ENCODE measurements at places on chromosomes 1 and 21.

DNA sequence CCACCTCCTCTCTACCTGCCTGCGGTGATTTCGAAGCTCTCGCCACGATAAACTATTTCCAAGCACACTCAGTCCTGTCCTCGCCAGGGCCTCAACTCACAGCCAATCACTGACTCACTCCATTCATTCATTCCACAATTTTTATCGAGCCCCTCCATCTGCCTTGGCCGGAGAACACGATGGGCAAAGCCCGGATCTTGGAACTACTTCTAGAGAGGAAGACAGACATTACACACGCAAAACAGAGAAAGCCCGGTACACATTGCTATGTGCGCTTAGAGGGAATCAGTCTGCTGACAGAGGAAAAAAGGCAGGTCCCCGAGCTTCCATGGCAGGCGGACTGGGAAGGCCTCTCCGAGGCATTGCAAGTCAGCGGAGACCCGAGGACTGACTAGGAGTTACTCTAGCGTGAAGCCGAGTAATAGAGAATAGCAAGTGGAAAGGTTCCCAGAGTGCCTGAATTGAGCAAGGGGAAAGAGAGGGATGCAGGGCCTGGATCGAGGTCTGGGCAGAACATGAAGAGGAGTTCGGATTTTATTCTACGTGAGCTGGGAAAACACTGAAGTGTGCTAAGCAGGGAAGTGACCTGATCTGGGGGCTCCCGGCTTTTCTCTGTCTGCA lies 54.2 kb upstream of the DNAJC6 start:
- peak; percentile 54 for DNase-seq

GRCh38 chr1:160193091-160193819 lies 2.9 kb downstream of the CASQ1 start:
- peak; percentile 86 for DNase-seq

- no peak for DNase-seq
These were observed 44.2 kb downstream of the ARHGEF11 start for GRCh38 chr1:157001304-157001703.

DNA sequence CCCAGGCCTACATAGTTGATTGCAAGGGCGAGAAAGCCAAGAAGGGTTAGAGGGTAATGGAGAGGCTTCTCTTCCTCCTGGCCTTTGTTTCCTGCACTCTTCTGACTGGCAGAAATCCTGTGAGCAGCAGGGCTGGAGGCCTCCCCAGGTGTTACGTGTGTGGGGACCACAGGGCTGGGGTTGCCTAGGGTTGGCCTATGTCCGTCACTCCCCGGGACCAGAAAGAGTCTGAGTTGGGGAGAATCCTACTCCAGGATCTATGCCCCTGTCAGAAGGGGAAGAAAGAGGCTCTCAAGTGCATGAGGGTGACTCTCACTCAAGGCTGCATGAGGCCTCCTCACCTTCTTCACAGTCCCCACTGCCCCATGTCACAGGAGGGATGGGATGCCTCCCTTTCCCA lies 38.5 kb downstream of the IGFN1 start:
- no peak for DNase-seq

DNA sequence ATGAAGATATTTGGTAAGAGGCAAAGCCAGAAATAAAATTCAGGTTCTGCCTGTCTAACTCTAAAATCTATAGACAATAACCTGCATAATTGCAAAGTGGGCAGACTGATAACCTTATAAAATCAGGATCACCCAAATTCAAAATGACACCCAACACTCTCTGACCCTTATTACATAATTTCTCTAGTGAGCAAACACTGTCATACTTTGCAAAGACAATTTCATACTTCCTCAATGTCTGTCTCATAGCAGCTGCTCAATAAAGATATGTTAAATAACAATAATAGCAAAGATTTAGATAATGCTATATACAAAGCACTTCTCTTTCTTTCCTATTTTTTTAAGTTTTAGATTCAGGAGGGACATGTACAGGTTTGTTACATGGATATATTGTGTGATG lies 118.5 kb downstream of the UCHL5 start:
- no peak for DNase-seq

DNA sequence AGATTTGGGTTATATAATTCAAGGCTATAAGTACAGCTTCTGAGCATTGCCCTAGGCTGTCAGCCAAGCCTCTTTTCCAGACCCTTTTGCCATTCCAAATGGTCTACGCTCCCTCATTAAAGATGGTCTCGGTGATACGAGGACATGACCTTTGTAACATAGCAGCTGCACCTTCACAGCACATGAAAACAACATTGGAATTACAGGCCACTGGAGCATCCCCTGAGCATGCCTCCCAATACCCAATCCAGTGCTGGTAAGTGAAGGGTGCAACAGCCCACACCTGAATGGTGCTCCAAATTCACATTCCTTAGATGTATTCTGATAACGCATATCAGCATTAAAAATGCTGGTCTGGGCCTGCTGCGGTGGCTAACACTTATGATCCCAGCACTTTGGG lies 20.1 kb upstream of the PTPRF start:
- DNase-seq: no peak

DNA sequence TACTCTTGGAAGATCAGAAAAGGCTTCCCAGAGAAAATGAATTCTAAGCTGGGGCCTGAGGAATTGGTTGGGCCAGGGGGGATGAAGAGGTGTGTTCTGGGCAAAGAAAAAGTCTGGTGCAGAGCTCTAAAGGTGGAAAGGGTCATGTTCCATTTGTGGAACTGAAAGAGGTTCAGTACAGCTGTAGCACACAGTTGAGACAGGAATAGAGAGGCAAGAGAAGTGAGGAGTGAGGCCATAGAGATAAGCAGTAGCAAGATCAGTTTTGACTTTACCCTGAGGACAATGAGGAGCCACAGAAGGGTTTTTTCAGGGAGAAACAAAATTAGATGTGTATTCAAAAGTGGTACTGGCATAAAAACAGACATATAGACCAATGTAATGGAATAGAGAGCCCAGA lies 30.3 kb upstream of the MUTYH start:
- no peak for DNase-seq

GRCh38 chr1:52552236-52552504 lies 722 bp downstream of the TUT4 start:
- DNase-seq: peak; percentile 61

DNA sequence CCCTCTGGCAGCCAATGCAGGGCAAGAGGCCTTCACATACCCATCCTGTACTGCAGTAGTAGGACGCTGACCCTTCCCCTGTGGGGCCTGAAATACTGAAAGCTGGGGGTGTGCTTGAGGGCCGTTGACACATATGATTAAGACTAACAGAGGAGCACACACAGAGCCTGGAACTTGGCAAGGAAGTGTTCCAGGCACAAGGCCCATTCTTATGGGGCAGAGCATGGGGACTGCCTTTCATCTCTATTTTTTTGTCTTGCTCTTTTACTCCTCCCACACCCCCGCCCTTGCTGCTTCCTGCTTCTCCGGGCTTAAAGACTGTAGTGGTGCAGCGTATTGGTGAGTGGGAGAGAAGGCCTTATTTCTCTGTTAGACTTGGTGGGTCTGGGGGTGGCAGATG lies 137.4 kb downstream of the BACH1 start:
- DNase-seq: no peak

- DNase-seq: no peak
These were observed 94.6 kb upstream of the TENT5C start for GRCh38 chr1:117511273-117511672.

GRCh38 chr1:229841230-229841629 lies 215.2 kb downstream of the URB2 start:
- no peak for DNase-seq

DNA sequence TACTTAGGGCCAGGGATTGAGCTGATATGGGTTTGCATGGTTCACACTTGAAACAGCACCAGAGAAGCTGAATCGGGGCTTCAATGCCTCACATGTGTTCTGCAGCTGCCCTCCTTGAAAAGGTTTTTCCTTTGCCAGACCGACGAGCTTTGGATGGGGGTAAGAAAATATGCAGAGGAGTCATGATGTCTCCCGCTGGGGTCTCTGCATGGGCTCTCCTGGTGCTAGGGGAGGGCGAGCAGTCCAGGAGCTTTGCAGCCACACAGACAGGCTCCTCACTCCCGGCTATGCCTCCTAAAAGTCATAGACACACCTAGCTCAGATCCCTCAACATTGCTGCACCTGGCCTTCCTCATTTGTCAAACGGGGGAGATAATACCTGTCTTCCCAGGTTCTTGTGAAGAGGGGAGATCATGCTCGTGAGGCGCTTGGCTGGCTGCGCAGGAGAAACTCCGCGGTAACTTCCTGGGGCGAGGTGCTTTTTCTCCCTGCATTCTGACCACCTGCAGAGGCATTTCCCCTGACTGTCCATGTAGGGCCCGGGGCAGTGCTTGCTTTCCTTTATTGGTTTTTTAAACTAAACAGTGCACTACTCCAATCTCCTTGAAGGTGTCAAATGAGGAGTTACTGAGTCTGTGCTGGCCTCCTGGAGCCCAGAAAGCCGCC lies 112.4 kb downstream of the PLXNA2 start:
- DNase-seq: no peak

DNA sequence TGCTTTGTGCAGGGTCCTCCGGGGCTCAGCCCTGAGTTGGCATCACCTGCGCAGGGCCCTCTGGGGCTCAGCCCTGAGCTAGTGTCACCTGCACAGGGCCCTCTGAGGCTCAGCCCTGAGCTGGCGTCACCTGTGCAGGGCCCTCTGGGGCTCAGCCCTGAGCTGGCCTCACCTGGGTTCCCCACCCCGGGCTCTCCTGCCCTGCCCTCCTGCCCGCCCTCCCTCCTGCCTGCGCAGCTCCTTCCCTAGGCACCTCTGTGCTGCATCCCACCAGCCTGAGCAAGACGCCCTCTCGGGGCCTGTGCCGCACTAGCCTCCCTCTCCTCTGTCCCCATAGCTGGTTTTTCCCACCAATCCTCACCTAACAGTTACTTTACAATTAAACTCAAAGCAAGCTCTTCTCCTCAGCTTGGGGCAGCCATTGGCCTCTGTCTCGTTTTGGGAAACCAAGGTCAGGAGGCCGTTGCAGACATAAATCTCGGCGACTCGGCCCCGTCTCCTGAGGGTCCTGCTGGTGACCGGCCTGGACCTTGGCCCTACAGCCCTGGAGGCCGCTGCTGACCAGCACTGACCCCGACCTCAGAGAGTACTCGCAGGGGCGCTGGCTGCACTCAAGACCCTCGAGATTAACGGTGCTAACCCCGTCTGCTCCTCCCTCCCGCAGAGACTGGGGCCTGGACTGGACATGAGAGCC lies 22.7 kb downstream of the COL6A1 start:
- no peak for DNase-seq

DNA sequence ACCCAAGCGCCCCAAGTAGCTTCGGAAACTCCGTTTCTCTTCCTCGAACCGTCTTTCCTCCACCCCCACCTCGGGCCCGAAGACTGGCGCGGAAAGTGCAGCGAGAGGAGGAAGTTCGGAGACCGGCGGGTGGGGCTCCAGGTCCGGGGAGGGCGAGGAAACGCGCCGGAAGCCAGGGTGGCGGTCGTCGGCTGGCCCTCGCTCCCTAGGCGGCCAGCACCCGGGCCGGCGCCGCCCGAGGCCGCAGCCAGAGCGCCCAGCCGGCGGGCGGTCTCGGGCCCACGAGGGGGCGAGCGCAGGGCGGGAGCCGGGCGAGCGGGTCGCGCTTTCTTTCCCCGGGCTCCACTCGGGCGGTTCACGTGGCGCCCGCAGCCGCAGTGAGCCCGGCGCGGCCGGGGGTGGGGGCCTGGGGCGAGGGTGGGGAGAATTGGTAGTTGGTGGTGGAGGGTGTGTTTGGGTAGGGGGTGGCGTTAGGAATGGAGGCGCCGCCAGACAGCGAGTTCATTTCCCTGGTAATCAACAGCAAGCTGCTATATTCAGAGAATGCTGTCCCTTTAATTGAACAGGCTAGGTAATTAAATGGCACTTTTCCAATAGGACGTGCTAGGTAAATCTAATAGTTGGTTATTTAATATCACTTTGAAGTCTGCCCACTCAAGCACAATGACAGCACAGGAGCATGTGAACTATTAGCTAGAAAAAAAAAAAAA lies 6.7 kb downstream of the LMO4 start:
- peak; percentile 71 for DNase-seq

GRCh38 chr21:37496972-37497371 lies 130.4 kb downstream of the DYRK1A start:
- DNase-seq: no peak

GRCh38 chr1:246005067-246005466 lies 502.0 kb downstream of the SMYD3 start:
- DNase-seq: peak; percentile 95

DNA sequence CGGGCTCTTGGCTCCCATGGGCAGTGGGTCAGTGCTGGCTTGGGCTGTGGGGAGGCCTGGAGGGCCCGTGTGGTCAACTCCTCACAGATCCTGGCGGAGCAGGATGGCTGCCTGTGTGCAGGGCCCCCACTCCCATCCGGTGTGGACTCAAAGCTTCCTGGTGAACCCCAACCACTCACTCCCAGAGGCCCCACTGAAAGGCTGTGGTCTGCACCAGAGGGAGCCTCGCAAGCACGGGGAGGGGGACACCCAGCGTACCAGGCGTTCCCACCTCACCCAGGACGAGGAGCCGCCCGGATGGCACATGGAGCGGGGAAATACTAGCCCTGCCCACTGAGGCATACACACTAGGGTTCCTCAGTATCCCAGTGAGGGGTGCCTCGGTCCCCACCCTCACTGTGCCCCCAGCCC lies 75.4 kb upstream of the ACTRT2 start:
- DNase-seq: no peak

- peak; percentile 92 for DNase-seq
These were observed 7.4 kb downstream of the SOX13 start for GRCh38 chr1:204080163-204080903.

DNA sequence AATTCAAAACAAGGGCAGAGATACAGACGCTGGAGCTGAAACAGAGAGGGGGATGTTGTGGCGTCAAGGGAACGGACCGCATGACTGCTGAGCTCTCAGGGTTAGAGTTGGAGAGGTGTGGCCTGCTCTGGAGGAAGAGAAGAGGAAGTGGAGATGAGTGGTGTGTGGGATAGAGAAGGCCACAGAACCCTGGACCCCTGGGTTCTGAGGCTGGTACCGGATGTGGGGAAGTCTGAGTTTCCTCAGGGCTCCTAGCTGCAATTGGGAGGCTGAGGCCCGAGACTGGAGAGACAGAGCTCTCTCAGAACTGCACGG lies 1.8 kb downstream of the BCAN start:
- DNase-seq: no peak

DNA sequence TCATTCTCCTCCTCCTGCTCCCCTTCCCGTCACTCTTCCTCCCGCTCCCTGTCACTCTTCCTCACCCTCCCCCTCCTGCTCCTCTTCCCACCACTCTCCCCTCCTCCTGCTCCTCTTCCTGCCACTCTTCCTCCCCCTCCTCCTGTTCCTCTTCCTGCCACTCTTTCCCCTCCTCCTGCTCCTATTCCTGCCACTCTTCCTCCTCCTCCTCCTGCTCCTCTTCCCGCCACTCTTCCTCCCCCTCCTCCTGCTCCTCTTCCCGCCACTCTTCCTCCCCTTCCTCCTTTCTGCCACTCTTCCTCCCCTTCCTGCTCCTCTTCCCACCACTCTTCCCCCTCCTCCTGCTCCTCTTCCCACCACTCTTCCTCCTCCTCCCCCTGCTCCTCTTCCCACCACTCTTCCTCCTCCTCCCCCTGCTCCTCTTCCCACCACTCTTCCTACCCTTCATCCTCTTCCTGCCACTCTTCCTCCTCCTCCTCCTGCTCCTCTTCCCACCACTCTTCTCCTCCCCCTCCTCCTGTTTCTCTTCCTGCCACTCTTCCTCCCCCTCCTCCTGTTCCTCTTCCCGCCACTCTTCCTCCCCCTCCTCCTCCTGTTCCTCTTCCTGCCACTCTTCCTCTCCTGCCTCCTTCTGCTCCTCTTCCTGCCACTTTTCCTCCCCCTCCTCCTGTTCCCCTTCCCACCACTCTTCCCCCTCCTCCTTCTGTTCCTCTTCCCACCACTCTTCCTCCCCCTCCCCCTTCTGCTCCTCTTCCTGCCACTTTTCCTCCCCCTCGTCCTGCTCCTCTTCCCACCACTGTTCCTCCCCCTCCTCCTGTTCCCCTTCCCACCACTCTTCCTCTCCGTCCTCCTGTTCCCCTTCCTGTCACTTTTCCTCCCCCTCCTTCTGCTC lies 28.7 kb upstream of the ARTN start:
- no peak for DNase-seq
